Common myeloid progenitor, CD34-positive (primary cell): ENCODE measurements at places on chromosomes 16 and 17.

DNA sequence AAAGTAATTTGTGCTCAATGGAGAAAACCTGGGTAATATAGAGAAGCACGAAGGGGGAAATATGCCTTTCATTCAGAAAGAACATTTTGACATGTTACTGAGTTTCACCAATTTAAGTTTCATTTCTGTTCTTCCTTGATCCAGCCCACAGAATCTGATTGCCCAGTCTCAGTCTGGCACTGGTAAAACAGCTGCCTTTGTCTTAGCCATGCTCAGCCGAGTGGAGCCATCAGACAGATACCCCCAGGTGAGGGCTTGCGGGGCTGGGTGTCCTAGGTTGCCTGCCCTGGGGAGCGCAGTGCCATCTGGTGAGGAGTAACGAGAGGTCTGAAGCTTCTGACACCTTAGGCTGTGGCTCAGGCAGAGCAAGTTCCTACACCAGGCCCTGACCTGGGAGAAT lies 17.7 kb downstream of the DDX19A start:
- H3K4me3 ChIP-seq, result no peak overlapping the region
- no peaks in the 10 kb centered on the region for H3K4me1 ChIP-seq
- peaks cover 72% of the 10 kb centered on the region for H3K36me3 ChIP-seq
- H3K27me3 ChIP-seq, result no peaks in the 10 kb centered on the region
- H3K27ac ChIP-seq, result no peak overlapping the region

DNA sequence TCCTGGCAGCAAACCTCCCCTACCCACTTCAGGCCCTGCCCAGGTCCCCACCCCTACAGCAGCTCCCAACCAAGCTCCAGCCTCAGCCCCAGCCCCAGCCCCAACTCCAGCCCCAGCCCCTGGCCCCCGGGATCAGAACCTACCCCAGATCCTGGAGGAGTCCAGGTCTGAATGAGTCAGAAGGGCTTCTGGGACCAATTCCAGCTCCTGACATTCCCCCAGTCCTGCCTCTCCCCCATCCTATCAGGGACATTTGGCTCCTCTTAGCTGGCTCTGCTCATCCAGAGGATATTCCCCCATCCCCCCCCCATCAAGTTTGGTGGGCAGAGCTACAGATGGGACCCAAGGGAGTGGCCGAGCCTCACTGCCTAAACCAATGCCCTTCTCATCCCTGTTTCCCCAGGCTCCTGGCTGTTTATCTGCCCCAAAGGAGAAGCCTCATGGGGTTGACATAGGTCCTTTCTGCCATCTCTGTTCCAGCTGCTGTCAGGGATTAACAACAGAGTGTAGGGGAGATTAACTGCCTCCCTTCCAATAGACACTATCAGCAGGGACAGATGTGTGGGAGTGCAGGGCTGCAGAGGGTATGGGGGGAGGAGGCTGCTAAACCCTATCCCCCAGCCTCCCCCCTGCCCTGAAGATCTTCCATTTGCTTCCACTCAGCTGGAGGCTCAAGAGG lies 16.5 kb downstream of the CNTNAP1 start:
- no peak for DNase-seq
- H3K4me3 ChIP-seq, result no peak overlapping the region
- no peak overlapping the region for H3K27ac ChIP-seq
- no peaks in the 10 kb centered on the region for H3K27me3 ChIP-seq

GRCh38 chr16:66222756-66223155 lies 143.7 kb upstream of the CDH5 start:
- H3K27ac ChIP-seq, result no peak overlapping the region
- H3K36me3 ChIP-seq, result no peaks in the 10 kb centered on the region
- H3K4me1 ChIP-seq, result peaks cover 40% of the 10 kb centered on the region

GRCh38 chr16:4574919-4575705 lies 19.0 kb downstream of the C16orf96 start:
- H3K4me3 ChIP-seq, result no peak overlapping the region
- H3K36me3 ChIP-seq, result no peaks in the 10 kb centered on the region
- no peak overlapping the region for H3K27ac ChIP-seq
- H3K4me1 ChIP-seq, result peaks cover 11% of the 10 kb centered on the region

GRCh38 chr16:6038941-6039645 lies 941.5 kb upstream of the EEF2KMT start:
- H3K27ac ChIP-seq, result no peak overlapping the region
- no peak for DNase-seq
- no peaks in the 10 kb centered on the region for H3K36me3 ChIP-seq
- H3K4me3 ChIP-seq, result no peak overlapping the region
- H3K4me1 ChIP-seq, result no peaks in the 10 kb centered on the region
